ENCODE measurements at places on chromosomes 13 and 19.

DNA sequence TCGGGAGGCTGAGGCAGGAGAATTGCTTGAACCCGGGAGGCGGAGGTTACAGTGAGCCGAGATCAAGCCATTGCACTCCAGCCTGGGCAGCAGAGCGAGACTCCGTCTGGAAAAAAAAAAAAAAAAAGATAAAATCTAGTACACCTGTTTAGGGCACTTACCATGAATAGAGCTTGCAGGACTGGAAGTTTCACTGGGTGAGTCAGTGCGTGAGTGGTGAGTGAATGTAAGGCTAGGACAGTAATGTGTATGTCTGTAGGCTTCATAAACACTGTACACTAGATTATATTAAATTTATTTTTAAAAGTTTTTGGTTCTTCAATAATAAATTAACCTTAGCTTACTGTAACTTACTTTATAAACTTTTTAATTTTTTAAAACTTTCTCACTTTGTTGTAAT, 22.9 kb downstream of the PPP5C start:
- no peak for DNase-seq

DNA sequence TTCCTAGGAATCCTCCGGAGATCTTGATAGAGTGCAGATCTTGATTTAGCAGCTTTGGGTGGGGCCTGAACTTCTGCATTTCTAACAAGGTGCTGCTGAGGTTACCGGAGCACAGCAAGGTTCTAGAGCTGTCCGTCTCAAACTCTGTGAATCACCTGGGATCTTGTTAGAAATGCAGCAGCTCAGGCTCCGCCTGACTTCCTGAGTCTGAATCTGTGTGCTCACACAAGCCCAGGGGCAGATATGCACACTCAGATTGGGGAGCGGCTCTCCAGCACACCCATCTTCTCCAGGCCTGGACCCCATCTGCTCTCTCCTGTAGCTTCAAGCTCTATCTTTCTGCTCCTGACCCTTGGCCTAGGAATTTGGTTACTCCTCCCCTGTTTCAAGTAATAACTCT, 3.5 kb upstream of the TEX26 start:
- DNase-seq: no peak

DNA sequence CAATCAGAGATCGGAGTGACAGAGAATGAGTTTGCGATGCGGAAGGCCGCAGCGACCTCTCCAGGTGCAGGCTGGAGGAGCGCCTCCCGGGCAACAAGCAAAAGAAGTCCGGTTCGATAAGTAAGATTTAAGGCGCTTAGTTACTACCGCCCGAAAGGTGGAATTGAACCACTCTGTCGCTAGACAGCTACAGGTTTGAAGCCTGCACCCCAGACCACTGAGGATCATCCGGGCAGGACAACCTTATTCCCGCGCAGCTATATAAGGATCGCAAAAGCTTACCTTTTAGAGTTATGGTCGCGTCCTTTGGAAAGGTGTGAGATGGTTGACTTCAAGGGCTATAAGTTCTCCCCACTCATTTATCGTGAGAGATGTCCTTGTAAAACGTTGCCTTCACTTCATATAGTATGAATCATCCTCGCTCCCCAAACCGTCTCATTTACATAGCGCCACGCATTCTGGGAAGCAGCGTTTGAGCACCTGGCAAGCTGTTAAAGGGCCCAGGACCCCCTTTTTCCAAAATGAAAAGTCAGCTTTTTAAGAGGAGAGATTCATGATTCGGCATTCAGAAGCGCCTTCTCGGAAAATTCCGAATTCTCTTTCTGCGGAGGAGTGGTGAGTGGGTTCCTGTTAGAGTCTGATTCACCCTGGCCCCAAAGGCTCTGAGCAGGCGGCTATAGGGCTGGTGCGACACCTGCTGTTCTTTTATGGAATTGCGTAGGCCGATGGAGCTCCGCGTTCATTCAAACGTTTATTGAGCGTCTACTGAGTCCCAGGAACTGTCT, 10.8 kb downstream of the FOSB start:
- peak; percentile 74 for DNase-seq

DNA sequence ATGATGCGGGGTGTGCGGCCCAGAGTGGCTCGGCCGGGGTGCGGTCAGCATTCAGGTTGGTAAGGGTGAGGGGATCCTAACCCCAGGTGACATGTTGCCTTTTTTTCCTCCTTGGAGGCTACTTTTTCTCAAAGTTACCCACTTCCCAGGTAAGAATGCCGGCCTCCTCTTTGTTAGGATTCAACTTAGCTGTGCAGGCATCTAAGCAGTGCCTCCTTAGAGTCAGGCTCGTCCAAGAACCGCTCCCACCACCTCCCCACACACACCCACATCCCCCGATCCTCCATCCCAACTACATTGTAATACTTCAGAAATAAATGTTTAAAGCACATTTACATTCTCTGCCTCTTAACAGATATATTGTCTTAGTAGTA, 733 bp upstream of the ENOX1 start:
- no peak for DNase-seq
